Hepatocyte (in vitro differentiated cells): ENCODE measurements at places on chromosomes 7 and 10.

DNA sequence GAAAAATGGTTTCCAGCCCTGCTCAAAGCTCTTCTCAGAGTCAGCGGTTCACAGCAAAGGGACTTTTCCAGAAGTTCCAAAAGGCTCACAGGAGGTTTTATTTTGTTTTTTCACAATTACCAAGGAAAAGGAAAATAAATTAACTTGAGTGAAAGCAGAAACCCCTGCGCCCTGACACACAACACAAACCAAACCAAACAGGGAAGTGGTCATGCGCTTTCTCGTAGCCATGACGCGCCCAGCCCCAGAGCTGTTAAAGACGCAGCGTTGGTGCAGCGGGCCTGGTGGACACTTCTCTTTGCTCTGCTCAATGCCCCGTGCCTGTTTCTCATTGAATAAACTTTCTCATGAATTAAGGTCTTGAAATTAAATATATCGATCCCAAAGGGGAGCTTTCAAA lies 134.4 kb upstream of the LYZL2 start:
- no peak overlapping the region for H3K4me3 ChIP-seq
- no peak overlapping the region for H3K27ac ChIP-seq
- no peaks in the 10 kb centered on the region for H3K36me3 ChIP-seq
- DNase-seq = no peak

DNA sequence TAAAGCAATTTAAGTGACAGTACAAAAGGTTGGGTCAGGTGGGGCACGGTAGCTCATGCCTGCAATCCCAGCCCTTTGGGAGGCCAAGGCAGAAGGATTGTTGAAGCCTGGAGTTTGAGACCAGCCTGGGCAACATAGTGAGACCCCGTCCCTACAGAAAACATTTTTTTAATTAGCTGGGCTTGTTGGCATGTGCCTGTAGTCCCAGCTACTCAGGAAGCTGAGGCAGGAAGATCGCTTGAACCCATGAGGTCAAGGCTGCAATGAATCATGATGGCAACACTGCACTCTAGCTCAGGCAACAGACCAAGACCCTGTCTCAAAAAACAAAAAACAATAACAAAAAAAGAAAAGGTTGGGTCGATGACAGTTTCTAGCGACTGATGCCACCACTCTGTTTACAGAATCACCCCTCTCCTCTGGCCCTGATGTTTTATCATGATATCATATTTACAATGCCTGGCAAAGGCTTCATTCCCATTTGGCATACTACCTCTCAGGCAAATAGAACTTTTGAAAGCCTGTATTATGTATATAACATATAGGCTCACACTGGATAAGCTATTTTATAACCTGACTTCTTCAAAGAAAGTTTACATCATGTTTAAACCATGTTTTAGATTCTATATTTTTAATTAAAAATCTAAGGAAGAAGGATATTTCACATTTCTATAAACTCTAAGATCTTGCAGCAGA lies 558 bp upstream of the ABCC2 start:
- H3K4me1 ChIP-seq = peaks cover 47% of the 10 kb centered on the region
- no peak for DNase-seq
- H3K36me3 ChIP-seq = no peaks in the 10 kb centered on the region
- H3K27me3 ChIP-seq = no peaks in the 10 kb centered on the region
- H3K4me3 ChIP-seq = no peak overlapping the region

DNA sequence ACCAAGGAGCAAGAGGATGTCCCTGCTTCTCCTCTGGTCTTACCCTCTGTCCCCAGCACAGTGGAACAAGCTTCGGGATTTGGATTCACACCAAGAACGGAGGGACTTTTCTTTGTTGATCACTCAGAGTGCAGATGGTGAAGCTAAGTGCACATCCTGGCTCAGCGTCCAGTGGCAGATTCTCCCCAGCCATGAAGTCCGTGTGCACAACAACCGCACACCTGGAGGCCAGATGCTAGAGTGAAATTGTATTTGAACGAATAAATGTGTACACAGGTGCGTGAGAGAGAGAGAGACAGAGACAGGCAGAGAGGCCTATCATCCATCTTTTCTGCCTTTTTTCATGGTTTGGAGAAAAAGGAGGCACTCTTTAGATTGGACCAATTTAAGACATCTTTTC lies 31.5 kb downstream of the ASB13 start:
- H3K27me3 ChIP-seq = no peaks in the 10 kb centered on the region
- no peak overlapping the region for H3K4me3 ChIP-seq
- no peaks in the 10 kb centered on the region for H3K36me3 ChIP-seq

- no peaks in the 10 kb centered on the region for H3K4me1 ChIP-seq
- no peak overlapping the region for H3K27ac ChIP-seq
- no peak for DNase-seq
- H3K36me3 ChIP-seq = no peaks in the 10 kb centered on the region
- H3K27me3 ChIP-seq = no peaks in the 10 kb centered on the region
These were observed 806.5 kb downstream of the PHTF2 start for GRCh38 chr7:78605119-78605518.

DNA sequence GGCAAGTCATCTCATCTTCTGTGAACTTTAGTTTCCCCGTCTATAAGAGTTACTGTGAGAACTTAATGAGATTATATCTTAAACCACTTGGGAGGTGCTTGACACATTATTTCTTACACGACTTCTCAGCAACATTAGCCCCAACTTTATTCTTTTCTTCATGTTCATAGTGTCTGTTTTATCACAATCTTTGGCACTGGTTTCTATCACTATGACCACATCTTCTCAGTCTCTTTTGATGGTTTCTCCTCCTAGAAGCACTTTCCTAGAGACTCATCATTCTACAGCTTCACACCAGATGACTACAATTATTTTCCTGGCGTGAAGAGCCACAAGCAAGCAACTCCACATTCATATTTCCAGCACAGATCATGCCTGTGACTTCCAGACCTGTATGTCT lies 26.5 kb upstream of the BET1 start:
- H3K4me3 ChIP-seq = no peak overlapping the region
- H3K36me3 ChIP-seq = no peaks in the 10 kb centered on the region
- no peaks in the 10 kb centered on the region for H3K27me3 ChIP-seq
- no peak overlapping the region for H3K27ac ChIP-seq
- DNase-seq = no peak

DNA sequence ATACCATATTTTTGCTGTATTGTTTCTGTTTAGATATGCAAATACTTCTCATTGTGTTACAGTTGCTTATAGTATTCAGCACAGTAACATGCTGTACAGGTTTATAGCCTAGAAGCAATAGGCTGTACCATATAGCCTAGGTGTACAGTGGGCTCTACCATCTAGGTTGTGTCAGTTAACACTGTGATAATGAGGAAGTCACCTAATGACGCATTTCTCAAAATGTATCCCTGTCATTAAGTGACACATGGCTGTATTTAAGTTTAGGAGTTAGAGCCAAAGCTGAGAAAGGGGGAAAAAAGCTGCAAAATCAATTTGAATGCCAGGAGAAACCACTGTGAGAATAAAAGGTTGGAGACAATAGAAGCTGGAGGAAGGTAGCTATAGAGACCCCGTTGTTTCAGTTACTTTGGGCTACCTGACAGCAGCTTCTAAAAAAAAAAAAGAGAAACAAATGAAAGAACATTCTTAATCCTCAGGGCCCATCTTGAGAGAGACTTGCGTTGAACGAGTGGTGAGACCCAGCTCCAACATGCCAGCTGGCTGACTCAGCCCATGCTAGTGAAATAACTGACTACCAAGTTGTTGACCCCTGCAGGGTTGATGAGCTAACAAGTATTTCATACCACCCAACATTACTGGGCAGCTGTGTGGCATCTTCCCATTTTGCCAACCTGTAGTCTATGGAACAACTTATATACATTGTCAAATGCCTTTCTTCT lies 8.7 kb downstream of the STARD3NL start:
- H3K36me3 ChIP-seq = no peaks in the 10 kb centered on the region
- DNase-seq = no peak
- no peak overlapping the region for H3K27ac ChIP-seq
- H3K27me3 ChIP-seq = no peaks in the 10 kb centered on the region

DNA sequence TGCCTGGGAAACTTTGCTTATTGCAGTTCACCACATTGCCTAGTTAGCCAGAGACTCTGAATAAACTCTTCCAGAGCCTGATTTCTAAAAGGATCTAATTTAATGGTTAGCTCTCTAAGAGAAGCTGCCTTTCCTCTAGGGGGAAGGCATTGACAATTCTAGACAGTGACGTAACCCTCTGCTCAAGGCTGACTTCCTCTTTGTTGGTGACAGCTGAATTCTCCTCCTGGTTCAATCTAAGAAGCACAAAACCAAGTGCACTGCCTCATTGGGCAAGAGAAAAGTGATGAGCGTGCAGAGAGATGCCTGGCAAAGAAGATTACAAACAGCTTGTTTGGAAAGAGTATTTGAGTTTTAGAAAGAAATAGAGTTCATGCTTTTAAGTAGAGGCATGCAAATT lies 102.7 kb downstream of the MACC1 start:
- peaks cover 8% of the 10 kb centered on the region for H3K4me1 ChIP-seq
- peak; percentile 8 for DNase-seq

GRCh38 chr7:103795107-103795506 lies 194.4 kb downstream of the RELN start:
- no peak for DNase-seq
- H3K27ac ChIP-seq = no peak overlapping the region
- H3K4me3 ChIP-seq = no peak overlapping the region
- H3K4me1 ChIP-seq = no peaks in the 10 kb centered on the region

DNA sequence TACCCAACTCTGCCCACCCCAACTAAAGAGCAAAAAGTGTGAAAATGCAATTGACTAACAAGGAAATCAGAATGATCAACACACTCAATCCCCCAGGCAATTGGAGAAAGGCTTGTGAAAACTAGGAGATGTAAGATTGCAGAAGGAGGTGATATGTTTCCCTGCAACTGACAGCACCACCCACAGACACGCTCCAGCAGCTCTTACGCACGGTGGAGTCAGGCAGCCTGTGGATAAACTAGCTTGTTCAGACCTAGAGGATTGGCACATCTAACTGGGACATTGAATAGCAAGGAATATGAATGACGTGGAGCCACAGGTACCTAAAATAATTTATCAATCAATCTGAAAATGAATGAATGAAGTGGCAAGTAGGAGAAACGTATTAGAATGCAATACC lies 125.7 kb upstream of the MYO3A start:
- no peak for DNase-seq
- no peaks in the 10 kb centered on the region for H3K27me3 ChIP-seq
- no peaks in the 10 kb centered on the region for H3K4me1 ChIP-seq
- no peak overlapping the region for H3K4me3 ChIP-seq
- H3K27ac ChIP-seq = no peak overlapping the region
- no peaks in the 10 kb centered on the region for H3K36me3 ChIP-seq

DNA sequence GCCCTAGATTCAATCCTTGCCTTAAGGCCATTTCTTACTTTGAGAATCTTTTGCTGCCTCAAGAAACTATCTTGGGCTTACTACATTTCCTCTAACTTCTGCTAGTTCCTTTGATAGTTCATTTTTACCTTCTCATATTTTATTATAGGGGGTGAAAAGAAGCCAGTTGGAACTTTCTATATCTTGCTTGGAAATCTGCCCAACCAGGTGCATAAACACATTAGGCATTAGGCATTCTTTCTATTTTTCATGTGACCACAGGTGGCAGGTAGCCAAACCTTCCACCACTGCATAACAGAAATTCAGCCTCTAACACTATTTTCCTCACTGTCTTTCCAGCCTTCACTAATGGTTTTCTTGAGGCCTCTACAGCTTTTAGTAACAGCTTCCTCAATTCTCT lies 300.0 kb upstream of the SP8 start:
- no peak overlapping the region for H3K4me3 ChIP-seq
- H3K27ac ChIP-seq = no peak overlapping the region
- H3K27me3 ChIP-seq = no peaks in the 10 kb centered on the region
- DNase-seq = peak; percentile 32
- H3K36me3 ChIP-seq = no peaks in the 10 kb centered on the region

GRCh38 chr10:72913287-72913686 lies 19.7 kb downstream of the OIT3 start:
- no peaks in the 10 kb centered on the region for H3K36me3 ChIP-seq
- DNase-seq = no peak

- DNase-seq = no peak
- no peak overlapping the region for H3K27ac ChIP-seq
- H3K4me3 ChIP-seq = no peak overlapping the region
- H3K27me3 ChIP-seq = peaks cover 37% of the 10 kb centered on the region
- H3K36me3 ChIP-seq = no peaks in the 10 kb centered on the region
These were observed 2.9 kb downstream of the RAMP3 start for GRCh38 chr7:45160417-45160881.

GRCh38 chr10:28769091-28769604 lies 91.8 kb downstream of the BAMBI start:
- H3K27me3 ChIP-seq = no peaks in the 10 kb centered on the region
- peaks cover 3% of the 10 kb centered on the region for H3K4me1 ChIP-seq
- H3K4me3 ChIP-seq = no peak overlapping the region
- H3K27ac ChIP-seq = no peak overlapping the region
- no peaks in the 10 kb centered on the region for H3K36me3 ChIP-seq
- DNase-seq = no peak

DNA sequence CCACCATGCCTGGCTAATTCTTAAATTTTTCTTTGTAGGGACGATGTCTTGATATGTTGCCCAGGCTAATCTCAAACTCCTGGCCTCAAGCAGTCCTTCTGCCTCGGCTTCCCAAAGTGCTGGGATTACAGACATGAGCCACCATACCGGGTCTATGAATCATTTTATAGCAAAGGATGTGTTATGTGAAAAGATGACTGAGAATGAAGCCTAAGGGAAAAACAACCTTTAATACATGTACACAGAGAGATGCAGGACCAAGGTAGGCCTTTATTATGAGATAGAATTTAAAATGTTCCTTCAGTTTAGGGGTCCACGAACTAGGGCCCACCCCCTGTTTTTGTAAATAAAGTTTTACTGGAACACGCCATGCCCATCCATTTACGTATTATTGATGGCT lies 41.0 kb downstream of the UBE2H start:
- no peaks in the 10 kb centered on the region for H3K27me3 ChIP-seq
- H3K4me1 ChIP-seq = peaks cover 16% of the 10 kb centered on the region
- no peak overlapping the region for H3K4me3 ChIP-seq
- no peaks in the 10 kb centered on the region for H3K36me3 ChIP-seq
- DNase-seq = no peak

- no peaks in the 10 kb centered on the region for H3K4me1 ChIP-seq
- no peak overlapping the region for H3K4me3 ChIP-seq
- no peaks in the 10 kb centered on the region for H3K27me3 ChIP-seq
- no peak overlapping the region for H3K27ac ChIP-seq
- no peak for DNase-seq
These were observed 25.6 kb upstream of the TMEM26 start for GRCh38 chr10:61478621-61479312.

DNA sequence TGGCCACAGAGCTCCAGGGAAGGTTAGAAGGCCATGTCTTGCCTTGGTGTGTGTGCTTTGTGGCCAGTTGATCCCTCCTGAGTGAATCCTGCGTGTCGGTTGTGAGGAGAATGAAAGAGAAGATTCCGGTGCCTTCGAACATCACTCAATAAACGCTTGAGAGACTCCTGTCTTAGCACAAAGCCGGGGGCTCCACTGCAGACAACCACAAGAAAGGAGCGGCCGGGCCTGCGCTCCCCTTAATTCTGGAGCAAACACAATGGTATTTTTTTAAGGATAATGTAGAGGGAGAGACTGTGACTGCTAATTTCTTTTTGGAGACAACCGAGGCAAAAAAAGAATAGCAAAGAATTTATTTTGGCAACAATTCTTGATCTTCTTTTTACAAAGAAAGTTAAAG lies 286.8 kb upstream of the SHH start:
- H3K27me3 ChIP-seq = no peaks in the 10 kb centered on the region
- no peaks in the 10 kb centered on the region for H3K36me3 ChIP-seq
- no peak for DNase-seq
- no peak overlapping the region for H3K27ac ChIP-seq
- H3K4me3 ChIP-seq = no peak overlapping the region
